ENCODE measurements at places on chromosomes 13 and 19.

DNA sequence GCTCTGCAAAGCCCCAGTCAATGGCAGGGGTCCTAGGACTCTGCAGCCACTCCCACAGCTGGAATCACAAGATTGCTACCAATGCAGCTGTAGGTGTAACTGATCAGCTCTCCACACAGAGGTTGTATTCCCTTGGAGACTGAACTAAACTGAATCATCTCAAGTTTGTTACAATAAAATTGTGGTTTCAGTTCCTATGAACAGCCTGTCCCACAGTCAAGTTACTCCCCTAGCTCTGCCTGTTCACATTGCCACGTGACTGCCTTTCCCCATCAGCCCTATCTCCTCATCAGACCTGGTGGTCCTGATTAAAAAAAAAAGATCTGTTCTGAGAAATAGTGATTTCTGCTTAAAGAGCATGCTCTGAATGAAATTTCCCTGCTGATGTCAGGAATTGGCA, 287.9 kb upstream of the NBEA start:
- no peak for DNase-seq

- DNase-seq: no peak
Measured at GRCh38 chr19:9487016-9487415, 11.4 kb downstream of the ZNF560 start.

- no peak for DNase-seq
Measured at GRCh38 chr13:40160618-40161350, 505.3 kb downstream of the COG6 start.

- DNase-seq: no peak
Measured at GRCh38 chr19:35438096-35438495, 10.0 kb upstream of the FFAR2 start.

- DNase-seq: no peak
Measured at GRCh38 chr13:19181021-19181620, 503 bp downstream of the TUBA3C start.

- no peak for DNase-seq
Measured at GRCh38 chr19:56263319-56263718, 9.2 kb upstream of the EDDM13 start.

DNA sequence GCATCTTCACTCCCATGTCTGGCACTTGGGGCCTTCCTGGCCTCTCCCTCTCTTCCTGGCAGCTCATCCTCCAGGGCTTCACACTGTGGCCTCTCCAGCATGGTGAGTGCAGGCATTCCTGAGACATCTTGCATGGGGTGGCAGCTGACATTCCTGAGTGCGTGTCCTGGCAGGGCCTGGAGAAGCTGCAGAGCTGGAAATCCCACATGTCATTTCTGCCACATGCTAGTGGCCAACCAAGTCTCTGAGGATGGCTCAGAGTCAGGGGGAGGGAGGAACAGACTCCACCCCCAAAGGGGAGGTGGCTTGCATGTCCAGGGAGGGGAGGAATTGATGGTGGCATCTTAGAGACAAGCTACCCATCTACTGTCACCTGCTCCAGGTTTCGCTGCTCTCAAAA, 41.6 kb upstream of the AMER2 start:
- DNase-seq: no peak

DNA sequence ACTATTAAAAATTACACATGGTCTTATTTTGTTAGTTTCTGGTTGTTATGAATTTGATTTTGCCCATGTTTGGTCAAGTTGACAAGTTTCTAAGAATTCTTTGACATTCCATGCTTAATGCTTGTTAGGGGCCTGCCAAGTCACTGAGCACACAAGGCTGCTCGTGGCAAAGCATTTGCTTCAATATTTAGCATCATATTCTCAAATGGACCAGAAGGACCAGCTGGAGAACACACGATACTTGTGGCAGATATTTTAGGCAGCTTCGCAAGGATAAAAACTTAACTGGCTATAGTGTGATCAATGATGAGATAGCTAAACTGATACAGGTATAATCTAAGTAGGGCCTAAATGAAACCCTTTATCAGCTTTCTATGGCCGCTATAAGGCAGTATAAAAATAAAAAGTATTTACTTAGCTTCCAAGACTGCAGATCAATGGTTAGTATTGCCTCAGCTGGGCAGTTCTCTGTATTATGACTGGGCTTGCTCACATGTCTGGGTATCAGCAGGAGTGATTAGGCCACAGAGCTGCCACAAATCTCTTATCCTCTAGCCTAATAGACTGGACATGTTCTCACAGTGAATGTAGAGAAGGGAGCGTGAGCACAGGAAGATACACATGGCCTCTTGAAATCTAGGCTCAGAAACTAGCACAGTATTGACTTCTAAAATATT, 155.9 kb upstream of the SPRY2 start:
- DNase-seq: no peak

GRCh38 chr13:99809496-99809895, 162.1 kb downstream of the ZIC5 start:
- DNase-seq: no peak

- DNase-seq: no peak
Measured at GRCh38 chr19:6279620-6279930, 200 bp downstream of the MLLT1 start.

DNA sequence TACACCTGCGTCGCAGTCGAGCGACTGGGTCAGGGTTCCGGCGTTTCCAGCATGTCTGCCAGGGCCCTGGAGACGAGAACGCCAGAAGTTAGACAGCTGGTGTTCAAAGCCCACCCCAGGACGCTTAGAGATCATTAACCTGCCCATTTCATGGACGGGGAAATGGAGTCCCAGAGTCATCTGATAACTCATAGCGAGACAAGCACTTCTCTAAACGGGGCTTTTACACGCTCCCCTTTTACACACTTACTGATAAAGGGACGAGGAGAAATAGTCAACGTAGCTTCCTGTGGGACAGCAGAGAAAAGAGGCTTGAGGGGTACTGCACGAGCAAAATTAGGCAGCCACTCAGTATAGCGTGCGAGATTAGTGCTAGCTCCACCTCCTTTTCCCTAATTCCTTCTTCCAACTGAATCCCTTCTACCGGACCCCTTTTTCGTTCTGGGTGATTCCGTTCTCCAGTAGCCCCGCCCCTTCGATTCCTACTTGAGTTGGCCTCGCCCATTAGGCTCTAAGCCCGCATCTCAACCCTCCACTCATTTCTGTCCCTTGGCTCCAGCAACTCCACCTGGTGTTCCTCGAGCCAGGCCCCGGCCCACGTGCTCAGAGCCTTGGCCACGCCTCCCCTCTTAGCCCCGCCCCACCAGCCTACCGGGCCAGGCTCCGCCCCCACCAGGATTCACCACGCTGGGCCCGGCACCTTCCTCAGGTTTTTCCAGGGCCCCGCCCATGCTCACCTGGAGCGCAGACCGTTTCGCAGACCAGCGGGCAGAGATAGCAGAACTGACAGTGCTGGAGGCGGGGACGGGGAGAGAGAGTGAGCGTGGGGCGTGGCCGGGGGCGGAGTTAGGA, 3.7 kb downstream of the HRC start:
- no peak for DNase-seq

- no peak for DNase-seq
Measured at GRCh38 chr19:2266183-2266993, 10.2 kb upstream of the JSRP1 start.

- DNase-seq: peak; percentile 12
Measured at GRCh38 chr13:91346850-91347201, 661 bp upstream of the MIR17HG start.

DNA sequence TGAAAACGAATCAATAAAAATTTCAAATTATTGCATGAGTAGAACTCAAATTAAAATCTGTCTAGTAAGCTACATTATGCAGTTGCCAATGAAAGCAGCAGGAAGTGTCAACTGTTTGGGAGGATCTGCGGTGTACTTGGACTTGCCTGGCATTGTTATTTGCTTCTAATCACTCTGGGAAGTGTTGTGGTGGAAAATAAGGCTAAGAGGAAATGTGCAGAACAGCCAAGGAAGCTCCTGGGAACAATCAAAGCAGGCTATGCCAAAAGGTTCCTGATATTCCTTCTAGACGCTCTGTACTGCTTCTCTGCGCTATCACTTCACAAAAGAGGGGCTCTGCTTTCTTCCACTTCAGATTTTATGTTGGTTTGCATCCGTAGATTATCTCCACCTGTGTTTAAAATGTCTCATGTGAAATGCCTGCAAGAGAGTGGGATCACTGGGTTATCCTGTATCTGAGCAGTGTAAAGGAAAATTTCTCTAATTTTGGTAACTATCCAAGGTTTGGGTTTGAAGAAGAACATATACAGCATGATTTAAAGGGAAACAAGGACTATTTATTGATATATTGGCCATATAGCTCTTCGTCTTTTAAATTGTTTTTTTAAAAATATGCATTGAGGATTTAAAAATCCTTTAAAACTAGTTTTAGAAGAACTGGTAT, 182.7 kb upstream of the CSNK1A1L start:
- DNase-seq: no peak

DNA sequence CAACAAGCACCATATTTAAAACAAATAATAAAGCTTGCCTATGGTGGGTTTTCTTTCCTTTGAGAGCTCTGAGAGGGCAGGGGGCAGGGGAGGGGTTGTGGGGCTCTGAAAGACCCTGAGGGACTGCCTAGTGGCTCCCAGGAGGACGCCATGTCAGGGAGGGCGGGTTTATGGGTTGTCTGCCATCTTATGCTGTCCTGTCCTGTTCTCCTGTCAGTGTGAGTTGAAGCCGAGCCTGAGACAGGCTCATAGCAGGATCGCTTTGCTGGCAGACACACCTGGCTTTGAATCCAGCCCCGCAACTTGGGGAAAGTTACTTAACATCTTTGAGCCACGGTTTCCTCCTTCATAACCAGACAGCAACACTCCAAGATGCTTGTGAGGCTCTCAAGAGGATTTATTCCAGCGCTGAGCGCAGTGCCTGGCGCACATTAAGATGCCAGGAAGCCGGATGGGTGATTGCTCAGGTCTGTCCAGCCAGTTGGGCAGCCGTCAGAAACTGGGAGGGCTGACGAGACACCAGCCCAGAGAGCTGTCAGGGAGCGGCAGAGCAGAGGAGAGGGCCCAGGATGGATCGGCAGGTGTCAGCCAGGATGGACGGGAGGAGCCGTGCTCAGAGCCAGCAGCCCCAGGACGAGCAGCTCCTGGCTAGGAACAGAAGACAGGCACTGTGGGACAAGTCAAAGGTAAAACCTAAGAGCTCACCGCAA, 36.8 kb upstream of the C1QTNF9 start:
- DNase-seq: no peak

- DNase-seq: no peak
Measured at GRCh38 chr13:94390881-94391280, 88.6 kb downstream of the DCT start.

DNA sequence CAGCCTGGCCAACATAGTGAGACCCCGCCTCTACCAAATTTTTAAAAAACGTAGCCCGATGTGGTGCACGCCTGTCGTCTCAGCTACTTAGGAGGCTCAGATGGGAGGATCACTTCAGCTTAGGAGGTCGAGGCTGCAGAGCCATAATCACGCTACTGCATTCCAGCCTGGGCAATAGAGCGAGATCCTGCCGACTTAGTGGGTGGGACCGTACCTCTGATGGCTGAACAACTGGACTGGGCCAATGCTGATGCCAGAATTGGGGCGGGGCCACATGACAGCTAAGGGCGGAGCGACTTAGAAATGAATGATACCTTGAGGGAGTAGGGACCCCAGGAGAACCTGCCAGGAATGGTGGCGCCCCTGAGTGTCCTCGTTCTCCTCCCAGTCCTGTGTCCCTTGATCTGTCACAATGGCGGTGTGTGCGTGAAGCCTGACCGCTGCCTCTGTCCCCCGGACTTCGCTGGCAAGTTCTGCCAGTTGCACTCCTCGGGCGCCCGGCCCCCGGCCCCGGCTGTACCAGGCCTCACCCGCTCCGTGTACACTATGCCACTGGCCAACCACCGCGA, 3.6 kb downstream of the LTBP4 start:
- DNase-seq: no peak

DNA sequence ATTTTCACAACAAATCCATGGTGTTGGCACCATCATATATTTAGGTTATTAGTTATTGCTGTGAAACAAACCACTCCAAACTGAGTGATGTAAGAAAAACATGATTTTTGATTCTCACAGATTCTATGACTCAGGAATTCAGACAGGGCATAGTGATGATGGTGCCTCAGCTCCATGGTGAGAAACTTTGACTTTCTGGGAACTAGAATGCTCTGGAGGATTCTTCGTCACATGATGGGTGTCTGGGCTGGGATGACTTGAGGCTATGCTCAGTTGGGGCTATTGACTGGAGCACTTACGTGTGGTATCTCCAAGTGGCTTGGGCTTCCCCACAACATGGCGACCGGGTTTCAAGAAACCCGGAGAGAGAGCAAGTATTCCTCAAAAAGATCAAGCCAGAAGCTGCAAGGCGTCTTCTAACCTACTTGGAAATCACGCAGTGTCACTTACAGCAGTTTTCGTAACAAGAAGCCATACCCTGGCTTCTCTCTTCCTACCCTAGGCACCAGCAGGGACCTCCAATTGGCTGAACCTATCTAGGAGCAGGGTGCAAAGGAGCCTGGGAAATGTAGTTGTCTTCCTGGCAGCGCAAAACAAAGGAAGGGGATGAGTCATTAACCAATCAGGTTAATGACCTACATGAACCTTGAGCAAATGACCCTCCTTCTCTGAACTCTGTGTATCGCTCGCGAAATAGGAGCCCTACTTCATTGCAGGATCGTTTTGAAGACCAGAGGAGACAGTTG, 22.4 kb downstream of the VAV1 start:
- DNase-seq: no peak

DNA sequence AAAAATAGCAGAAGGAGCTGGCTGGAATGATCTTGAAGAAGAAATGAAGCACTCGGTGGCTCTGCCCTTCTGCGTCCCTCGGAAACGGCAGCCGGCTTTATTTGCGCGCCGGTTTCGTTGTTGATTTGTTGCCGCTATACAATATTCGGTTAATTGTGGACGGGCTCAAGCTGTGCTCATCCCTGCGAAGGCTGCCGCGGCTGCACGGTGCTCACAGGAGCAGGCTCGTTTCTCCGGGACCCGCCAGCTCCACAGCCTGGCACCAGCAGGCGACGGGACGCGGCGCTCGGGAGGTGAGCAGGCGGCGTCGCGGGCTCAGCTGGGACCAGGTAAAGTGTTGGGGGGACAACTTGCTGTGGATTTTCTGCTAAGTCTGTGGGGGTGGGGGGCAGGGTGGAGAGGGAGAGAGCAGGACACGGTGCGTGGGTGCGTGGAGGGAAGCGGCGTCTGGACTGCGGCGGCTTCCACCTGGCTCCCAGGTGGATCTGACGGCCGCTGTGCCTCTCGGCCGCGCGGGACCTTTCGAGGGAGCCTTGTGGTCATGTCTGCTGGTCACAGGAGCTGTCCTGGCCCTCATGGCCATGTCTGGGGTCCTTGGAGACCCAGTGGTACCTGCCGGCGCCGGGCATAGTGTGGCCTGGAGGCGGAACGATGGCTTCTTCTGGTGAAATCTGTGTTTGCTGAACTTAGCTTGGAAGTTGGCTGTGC, 90.9 kb downstream of the TEX29 start:
- DNase-seq: no peak

DNA sequence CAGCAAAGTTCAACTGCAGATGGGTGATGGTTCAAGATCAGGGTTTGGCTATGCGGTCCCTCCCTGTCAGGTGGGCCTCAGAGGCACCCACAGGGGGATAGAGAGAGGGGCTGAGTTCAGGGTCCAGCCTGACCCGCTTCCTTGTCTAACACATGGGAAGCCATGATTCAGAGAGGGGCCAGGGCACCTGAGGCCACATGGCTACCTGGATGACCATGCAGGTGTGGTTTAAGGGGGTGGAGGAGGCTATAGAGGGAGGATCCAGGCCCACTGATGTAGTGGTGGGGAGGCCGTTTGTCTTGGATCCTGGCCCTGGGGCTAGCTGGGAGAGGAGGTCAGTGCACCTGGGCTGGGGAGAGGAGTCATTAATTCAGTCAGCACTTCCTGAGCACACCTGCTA, 56.7 kb downstream of the ZNF536 start:
- DNase-seq: no peak

- no peak for DNase-seq
Measured at GRCh38 chr13:102654756-102655155, 40.1 kb downstream of the METTL21C start.

GRCh38 chr13:29943273-29943672, 92.9 kb upstream of the UBL3 start:
- DNase-seq: no peak

All from effector CD4-positive, alpha-beta T cell (primary cell).